ENCODE measurements at places on chromosomes 13 and 19. TPM values are rescaled to one million over a fixed set of nuclear protein-coding genes. Genes with fewer than 3 reads are reported as not detected.

TTC9B gene
- total RNA-seq = not detected

LRRC25 gene
- total RNA-seq = 0.88 TPM

ZNF765 gene
- total RNA-seq = 15.6 TPM

ZNF575 gene
- 0.29 TPM for total RNA-seq

SKA3 gene
- total RNA-seq = 13.0 TPM

ZNF525 gene
- total RNA-seq = 8.0 TPM

CLC gene
- not detected for total RNA-seq

DNA sequence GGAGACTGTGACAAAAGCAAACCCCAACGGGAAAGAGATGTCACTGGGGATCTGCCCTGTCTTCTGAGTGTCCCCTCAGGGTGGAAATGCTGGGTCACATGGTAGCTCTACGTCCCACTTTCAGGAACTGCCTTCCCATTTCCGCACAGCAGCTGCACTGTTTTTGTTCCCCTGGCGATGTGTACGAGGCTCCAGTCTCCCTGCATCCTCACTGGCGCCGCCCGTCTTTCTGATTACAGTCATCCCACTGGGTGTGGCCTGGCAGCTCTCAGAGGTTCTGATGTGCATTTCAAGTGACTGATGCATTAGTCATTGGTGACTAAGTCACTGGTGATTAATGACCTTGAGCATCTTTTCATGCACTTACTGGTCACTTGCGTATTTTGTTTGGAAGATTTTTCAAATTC, 21.2 kb downstream of the PCID2 start:
- DNase-seq = peak; percentile 95

- peak; percentile 93 for DNase-seq
Measured at GRCh38 chr19:48443256-48443655, 2.5 kb upstream of the GRWD1 start.

- no peak for DNase-seq
Measured at GRCh38 chr19:34109596-34109995, 62.7 kb upstream of the LSM14A start.

DNA sequence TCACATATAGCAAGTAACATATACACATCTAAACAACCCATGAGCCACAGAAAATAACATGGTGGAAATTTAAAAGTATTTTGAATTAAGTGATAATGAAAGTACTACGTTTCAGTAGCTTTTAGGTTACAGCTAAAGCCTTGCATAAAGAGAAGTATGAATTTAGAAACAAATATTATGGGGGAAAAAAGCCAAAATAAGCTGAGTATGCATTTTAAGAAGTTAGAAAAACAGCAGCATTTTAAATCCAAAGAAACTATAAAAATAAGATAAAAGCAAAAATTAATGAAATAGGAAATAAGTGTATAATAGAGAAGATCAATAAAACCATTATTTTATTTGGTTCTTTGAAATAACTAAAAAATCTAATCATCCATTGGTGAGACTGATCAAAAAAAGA, 89.8 kb upstream of the ARHGEF7 start:
- no peak for DNase-seq

GRCh38 chr13:38850868-38851626, 139.6 kb downstream of the STOML3 start:
- no peak for DNase-seq

DNA sequence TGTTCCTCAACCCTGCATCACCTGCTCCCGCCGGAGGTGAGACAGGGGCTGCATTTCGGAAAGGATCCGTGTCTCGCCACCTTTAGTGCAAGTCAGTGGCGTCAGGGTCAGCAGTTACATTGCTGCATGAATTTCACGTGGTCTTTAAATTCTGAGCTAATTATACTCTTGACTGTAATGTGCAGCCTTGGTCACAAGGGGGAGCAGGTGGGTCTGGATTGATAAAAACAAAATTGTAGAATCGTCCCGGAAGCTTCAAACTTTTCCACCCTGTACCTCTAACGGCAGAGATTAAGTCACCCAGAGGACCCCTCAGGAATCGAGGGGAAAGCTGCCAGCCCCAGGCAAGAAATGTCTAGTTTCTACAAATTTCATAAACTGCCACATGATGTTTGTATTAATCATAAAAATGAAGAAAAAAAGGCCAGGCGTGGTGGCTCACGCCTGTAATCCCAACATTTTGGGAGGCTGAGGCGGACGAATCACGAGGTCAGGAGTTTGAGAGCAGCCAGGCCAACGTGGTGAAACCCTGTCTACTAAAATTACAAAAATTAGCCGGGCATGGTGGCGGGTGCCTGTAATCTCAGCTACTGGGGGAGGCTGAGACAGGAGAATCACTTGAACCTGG, 20.2 kb downstream of the BBC3 start:
- DNase-seq = peak; percentile 87

DNA sequence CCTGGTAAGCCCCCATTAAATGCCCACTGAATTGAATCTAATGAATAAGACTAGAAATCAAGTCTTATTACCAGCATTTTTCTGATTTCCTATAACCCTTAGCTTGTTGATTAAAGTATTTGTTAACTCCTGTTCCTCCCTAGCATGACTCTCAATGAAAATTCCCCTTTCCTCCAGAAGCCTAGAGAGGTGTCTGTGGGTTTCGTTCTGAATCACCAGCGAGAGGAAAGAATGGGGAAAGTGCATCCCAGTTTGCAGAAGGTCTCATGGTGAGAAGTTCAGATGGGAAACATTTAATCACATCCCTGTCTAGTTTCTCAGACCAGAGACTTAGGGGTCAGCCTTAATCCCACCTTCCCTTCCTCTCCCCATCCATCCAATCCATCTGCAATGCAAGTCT, 26.9 kb downstream of the POU2F2 start:
- no peak for DNase-seq

DNA sequence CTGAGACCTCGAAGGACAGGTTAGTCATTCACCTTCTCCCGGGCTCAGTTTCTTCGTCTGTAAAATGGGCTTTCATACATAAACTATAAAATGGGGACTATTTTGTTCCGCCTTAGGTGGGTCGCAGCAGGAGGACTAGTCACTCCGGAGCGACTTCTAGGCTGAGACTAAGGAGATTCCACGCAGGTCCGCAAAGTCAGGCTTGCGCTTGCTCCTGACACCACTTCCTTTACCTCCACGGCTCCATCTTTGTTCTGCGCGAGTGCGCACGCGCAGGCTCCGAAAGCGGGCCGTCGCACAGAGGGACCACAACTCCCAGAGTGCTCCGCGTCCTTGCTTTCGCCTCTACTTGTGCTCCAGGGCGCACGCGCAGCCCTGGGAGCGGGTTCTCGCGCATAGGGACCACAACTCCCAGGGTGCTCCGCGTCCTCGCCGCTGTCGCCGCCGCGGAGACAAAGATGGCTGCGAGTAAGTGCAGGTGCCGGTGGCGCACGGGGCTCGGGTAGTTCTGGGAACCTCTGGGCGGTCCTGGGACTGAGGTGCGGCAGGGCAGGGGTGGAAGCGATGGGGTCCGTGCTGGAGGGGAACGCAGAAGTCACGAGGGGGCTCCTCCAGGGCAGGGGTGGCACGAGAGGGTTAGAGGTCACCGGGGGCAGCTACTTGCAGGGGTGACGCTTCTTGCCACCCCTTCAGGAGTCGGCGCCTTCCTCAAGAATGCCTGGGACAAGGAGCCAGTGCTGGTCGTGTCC, at the start of gene NDUFA3:
TSS of gene NDUFA3 (plus strand) at position 435 of the 749 bp plus-strand sequence. CDS start at position 459, 24 bp downstream.
- DNase-seq = peak; percentile 100

- DNase-seq = peak; percentile 87
Measured at GRCh38 chr19:6213266-6213595, 66.5 kb downstream of the MLLT1 start.

DNA sequence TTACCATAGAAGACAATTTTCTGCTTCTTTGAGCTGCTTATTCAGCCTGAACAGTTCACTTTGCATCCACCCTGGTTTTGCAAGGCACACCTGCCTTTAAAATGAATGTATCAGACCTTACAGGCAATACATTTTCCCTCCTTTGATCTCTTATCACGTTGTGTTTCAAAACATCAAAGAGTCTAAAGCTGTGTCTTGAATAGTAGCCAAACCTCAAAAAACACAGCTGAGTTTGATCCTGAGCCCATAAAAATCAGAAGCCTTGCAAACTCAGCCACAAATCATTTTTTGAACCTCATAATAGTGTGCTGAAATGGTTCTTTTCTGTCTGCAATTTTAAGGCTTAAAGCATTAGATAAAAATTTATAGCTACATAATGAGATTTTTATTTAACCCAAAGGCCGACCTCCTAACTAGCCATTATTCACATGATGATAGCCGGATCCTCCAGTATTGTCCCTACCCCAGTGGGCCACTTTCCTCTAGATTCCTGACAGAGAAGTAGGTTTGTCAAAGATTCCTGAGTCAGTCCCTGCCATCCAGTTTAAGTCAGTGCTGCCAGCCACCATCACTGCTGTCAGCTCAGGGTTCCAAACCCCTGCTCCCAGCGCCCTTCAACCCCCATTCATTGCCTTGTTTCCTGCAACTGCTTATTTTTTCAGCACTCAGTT, 71.8 kb downstream of the CAB39L start:
- no peak for DNase-seq

DNA sequence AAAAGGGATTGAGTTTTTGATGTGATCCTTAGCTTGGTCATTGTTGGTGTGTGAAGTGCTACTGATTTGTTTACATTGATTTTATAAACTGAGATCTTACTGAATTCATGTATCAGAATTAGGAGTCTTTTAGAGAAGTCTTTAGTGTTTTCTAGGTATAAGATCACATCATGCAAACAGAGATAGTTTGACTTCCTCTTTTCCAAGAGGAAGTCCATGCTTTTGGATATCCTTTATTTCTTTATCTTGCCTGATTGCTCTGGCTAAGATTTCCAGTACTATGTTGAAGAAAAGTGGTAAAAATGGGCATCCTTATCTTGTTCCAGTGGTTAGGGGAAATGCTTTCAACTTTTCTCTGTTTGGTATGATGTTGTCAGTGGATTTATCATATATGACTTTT, 561.2 kb upstream of the SLITRK1 start:
- no peak for DNase-seq

- no peak for DNase-seq
Measured at GRCh38 chr13:106467427-106468122, 67.9 kb downstream of the EFNB2 start.

GRCh38 chr19:44142059-44142433, 692 bp downstream of the ZNF234 start:
- peak; percentile 74 for DNase-seq

GRCh38 chr13:48477191-48477855, 55.6 kb downstream of the RCBTB2 start:
- no peak for DNase-seq

Measured in osteoblast (primary cell).